Activated T-cell treated with anti-CD3 and anti-CD28 coated beads for 1 hour (primary cell): ENCODE measurements at places on chromosomes 6 and 20.

GRCh38 chr6:49906526-49906925 is 40.2 kb upstream of the CRISP1 start:
- no peak for DNase-seq

DNA sequence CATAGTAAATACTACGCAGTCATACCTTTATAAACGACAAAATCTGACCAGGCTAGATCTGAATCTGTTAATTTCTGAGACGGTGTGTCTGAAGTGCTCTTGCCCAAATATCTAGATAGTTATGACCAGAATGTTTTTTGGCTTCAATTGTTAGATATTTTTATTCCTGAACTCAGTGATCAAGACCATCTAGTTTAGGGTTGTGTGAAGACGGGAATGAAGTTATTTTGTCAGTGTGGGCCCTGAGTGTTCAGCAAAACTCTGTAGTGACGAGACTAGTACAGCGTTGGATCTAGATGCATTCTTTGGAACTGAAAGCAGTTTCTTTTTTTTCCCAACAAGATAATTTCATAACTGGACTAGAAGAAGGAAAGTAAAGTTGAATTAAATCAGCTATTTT is 3.1 kb downstream of the STXBP5 start:
- no peak for DNase-seq

- no peak for DNase-seq
These were observed 32.4 kb downstream of the WRNIP1 start for GRCh38 chr6:2797564-2798031.

GRCh38 chr6:43009124-43009523 is 4.6 kb downstream of the MEA1 start:
- DNase-seq: peak; percentile 22

GRCh38 chr20:44491635-44492395 is 16.1 kb downstream of the TTPAL start:
- DNase-seq: no peak

GRCh38 chr20:36585410-36586125 is 12.2 kb downstream of the TGIF2 start:
- DNase-seq: no peak

GRCh38 chr20:54431156-54431944 is 44.0 kb upstream of the DOK5 start:
- no peak for DNase-seq

GRCh38 chr6:111663692-111664564 is 58.2 kb upstream of the TRAF3IP2 start:
- DNase-seq: no peak

DNA sequence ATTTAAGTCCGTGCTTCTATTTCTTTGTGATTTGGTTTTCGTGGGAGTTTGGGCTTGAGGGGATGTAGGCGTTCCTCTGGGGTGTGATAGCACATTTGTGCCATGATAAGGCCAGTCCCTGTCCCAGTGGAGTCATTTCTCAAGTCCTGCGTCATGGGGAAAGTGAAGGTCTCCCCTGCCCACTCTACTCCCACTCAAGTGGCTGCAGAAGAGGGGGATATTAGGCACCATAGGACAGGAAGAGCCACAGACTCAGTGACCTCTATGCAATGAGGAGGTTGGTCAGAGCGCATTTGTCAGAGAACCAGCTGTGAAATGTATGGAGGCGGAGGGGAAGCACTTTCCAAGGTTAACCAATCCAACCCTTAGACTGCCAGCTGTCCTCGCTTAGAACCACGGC is 51.9 kb upstream of the EDN1 start:
- no peak for DNase-seq

DNA sequence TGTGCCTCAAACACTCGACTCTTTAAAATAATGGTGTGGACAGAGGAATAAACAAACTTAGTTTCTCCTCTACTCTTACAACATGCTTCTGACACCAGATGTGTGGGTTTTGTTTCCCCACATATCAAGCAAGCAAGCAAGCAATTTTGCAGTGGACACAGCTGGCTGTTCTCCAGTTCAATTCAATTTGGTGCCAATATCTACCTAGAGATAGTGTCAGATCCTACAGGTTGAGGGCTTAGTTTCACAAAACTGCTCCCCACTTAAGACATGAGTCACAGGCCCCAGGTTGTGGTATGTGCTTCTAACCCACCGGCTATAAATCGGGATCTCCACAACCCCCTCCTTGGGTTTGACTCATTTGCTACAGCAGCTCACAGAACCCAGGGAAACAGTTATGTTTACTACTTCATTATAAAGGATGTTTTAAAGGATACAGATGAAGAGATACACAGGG is 131.4 kb upstream of the TRAF3IP2 start:
- DNase-seq: no peak

DNA sequence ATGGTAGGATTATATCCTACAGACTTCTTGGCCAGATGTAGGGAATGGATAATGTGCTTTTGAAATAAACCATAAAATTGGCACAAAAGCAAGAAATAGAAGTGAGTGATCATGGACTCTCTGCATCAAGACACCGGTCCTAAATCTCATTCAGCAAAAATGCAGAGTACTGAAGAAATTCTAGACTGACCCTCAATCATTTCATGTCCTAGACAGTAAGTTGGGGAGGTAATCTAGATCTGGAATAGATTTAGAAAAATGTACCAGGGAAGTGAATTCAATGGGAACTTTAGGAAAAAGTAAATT is 69.7 kb upstream of the ADTRP start:
- DNase-seq: no peak

GRCh38 chr6:137744877-137745276 is 122.2 kb upstream of the TNFAIP3 start:
- DNase-seq: no peak

DNA sequence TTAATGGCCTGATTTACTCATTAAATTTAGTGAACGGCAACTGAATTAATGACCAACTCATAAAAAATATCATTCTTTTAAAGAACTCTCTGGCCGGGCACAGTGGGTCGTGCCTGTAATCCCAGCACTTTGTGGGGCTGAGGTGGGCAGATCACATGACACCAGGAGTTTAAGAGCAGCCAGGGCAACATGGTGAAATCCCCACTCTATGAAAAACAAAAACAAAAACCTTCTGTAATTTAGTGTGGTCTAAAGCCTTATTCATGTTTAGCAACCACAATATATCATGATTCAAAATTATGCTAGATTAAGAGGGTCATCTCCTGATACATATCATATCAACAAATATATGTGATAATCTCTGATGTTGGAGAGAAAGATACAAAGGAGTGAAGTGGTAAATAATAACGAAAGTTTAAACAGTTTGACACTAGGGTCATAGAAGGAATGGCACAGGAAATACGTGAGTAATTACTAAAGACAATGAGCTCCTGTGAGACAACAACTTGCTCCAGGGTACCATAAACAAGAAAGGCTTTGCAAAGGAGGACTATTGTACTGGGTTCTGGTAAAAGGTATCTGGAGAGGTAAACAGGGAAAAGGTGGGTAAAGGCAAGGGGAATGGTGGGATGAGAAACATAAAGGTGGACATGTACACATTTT is 5.7 kb downstream of the ELOVL4 start:
- no peak for DNase-seq

- no peak for DNase-seq
These were observed 91.4 kb downstream of the CDH26 start for GRCh38 chr20:60049601-60050000.

GRCh38 chr6:130912434-130912833 is 85.2 kb downstream of the SMLR1 start:
- no peak for DNase-seq

DNA sequence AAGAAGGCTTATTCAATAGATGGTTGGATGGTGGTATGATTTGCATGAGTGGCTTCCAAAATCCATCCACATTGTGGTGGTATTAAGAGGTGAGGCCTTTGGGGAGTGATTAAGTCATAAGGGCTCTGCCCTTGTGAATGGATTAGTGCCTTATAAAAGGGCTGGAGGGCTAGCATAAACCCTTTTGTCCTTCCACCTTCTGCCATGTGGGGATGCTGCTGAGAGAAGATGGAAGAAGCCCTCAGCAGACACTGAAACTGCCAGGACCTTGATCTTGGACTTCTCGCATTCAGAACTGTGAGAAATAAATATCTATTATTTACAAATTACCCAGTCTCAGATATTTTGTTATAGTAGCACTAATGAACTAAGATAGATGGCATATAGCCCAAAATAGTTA is 27.8 kb upstream of the SRPK1 start:
- DNase-seq: no peak

DNA sequence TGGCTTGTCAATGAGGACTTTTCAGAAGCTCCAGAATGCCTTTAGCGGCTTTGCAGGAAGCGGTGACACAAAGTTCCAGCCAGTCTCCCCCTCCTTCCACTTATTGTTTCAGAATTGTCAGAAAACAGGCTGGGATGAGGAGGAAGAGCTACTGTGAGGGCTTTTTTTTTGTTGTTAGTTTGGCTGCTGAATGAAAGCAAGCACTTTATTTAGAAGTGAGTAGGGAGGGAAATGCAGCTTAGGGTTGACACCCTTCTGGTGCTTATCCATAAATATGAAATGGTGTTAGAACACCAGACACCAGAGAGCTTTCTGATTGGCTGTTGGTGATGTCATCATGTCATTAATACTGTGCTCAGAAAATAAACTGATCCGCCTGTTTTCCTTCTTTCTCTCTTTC is 251.5 kb downstream of the SOX4 start:
- DNase-seq: no peak

GRCh38 chr20:19347943-19348456 is 135.6 kb downstream of the SLC24A3 start:
- no peak for DNase-seq

- DNase-seq: no peak
These were observed 104.7 kb upstream of the CEP85L start for GRCh38 chr6:118755941-118756646.

GRCh38 chr6:128521282-128521632 is 858 bp upstream of the PTPRK start:
- no peak for DNase-seq

DNA sequence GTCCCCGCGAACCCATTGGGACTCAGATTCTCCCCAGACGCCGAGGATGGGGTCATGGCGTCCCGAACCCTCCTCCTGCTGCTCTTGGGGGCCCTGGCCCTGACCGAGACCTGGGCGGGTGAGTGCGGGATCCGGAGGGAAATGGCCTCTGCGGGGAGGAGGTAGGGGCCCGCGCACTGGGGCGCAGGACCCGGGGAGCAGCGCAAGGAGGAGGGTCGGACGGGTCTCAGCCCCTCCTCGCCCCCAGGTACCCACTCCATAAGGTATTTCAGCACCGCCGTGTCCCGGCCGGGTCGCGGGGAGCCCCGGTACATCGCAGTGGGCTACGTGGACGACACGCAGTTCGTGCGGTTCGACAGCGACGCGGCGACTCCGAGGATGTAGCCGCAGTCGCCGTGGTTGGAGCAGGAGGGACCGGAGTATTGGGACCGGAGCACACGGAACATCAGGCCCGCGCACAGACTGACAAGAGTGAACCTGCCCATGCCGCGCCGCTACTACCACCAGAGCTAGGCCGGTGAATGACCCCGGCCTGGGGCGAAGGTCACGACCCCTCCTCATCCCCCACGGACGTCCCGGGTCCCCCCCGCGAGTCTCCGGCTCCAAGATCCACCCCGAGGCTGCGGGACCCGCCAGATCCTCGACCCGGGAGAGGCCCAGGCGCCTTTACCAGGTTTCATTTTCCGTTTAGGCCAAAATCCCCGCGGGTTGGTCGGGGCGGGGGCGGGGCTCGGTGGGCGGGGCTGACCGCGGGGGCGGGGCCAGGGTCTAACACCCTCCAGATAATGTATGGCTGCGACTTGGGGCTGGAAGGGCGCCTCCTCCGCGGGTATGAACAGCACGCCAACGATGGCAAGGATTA is 15.7 kb upstream of the HLA-A start:
- DNase-seq: peak; percentile 80

DNA sequence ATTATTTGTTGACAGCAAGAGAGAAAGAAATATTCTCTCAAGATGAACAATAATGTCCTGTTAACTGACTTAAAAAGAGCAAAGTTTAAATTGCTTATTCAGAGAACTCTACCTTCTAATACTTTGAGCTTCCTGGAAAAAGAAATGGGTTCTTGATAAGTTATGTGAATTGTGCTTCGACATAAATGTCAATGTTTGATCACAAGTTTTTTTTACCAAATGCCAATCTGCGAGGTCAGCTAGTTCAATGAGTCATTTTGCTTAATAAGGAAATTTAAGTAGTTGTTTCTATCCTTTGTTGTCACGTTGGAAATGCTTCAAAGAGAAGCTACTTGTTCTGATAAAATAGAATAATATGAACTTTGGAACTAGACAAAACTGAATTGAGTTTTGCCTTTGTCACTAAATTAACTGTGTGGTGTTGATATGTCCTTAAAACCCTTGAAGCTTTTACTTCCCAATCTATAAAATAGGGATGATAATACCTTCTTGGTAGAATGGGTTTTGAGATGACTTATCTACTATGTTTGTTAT is 642.1 kb upstream of the FLRT3 start:
- DNase-seq: no peak

DNA sequence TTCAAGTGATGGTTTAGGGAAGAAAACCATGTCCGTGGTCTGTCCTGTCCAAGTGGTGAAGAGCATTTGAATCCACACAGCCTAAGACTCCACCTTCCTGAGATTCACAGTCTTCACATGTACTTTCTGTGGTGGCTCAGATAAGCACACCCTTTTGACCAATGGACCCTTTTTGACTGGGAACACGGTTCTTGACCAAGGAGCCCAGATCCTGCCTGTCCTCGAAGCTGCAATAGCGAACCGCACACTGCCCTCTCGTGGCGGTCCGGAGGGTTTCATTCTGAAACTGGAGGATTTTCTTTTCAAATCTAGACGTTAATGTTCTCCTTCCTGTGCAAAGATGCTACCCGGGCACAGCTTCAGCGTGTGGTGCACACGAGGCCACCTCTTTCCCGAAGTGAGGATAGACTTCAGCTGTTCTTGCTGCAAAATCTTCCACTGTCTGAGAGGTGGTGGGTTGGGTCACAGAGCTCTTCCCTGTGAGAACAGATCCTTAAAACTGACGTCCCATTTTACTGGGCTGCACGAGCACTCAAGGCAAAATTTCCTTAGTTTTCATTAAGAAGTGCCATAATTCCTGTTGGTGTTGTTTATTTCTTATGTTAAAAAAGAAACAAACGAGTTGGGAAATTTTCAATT is 90.5 kb downstream of the SYNJ2 start:
- peak; percentile 55 for DNase-seq

DNA sequence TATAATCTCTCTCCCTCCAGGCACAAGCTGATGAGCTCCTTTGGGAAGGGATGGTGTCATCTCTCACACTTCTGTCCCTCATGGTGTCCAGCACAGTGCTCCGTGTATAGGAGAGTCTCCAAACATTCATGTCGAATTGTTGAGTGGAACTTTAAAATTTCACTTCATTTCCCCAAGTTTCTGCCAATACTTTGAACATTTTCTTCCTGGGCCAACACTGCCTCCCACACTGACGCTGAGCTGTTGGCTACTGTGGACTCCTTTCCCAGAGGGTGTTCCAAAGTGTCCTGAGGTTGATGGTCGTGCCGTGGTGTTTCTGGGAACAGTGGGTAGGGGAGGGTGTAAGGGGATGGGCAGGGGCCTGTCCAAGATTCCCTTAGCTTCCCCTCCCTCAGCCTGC is 122.7 kb downstream of the TIAM2 start:
- DNase-seq: no peak
